ENCODE measurements at places on chromosomes 16 and 17.

DNA sequence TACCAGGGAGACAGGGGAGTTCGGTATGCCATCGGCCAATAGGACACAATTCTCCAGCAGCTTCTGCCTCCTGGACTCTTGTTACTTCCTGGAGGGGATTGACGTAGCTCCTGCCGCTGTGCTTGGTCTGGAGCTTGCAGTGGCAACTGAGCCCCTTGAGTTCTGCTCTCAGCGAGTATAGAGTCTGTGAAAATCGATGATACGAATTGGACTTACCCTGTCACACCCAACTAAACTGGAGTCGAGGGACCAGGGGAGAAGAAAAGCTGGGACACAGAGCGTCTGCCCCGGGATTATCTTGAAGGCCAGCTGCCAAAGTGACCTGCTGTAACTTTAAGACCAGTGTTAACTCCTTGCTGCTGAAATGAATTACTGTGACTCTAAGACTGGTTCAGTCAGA, 22.2 kb downstream of the SEC14L1 start:
- DNase-seq, result no peak

DNA sequence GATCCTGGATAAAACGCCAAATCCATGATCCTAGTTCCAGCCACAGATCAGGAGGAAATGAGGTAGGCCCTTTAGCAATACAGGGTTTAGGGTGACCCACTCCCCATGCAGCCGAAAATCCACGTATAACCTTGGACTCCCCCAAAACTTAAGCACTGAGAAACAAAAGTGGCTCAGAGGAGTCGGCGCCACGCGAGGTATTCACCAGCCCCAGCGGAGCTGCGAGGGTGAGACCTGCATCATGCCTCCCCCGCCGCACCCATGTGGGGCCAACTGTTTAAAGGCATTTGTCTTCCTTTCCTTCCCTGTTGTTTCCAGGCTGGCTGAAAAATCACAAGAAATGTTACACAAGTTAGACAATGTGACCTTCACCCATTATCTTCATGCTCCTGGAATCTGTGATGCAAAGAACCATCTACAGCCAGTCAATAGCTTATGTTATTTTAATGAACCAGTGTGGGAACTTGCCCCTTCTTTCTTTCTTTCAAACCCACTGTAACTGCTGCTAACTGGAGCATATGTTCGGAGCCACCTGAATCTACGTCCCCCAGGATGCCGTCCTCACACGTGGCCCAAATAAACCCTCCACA, 98.2 kb upstream of the METRNL start:
- no peak for DNase-seq

DNA sequence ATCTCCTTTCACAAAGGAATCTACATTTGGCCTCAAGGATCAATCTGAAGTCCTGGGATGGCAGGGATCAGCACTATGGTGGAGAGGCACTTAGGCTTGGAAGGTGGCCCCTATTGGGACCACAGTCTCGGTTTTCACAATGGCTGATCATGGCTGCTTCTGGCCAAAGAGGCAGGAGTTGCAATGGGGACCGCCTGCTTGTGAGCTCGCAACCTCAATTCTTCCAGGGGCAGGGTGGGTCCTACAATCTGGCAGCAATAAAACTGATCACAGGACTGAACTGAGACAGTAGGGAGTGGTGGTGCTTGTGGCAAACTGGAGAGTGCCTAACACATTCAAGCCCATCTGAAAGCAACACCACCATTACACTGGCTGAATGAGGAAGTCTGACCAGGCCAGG, 83.1 kb downstream of the NETO2 start:
- no peak for DNase-seq

- DNase-seq, result no peak
Measured at GRCh38 chr17:81409190-81409935, 14.1 kb downstream of the BAHCC1 start.

- DNase-seq, result no peak
Measured at GRCh38 chr17:82814834-82815233, 25.0 kb downstream of the ZNF750 start.

DNA sequence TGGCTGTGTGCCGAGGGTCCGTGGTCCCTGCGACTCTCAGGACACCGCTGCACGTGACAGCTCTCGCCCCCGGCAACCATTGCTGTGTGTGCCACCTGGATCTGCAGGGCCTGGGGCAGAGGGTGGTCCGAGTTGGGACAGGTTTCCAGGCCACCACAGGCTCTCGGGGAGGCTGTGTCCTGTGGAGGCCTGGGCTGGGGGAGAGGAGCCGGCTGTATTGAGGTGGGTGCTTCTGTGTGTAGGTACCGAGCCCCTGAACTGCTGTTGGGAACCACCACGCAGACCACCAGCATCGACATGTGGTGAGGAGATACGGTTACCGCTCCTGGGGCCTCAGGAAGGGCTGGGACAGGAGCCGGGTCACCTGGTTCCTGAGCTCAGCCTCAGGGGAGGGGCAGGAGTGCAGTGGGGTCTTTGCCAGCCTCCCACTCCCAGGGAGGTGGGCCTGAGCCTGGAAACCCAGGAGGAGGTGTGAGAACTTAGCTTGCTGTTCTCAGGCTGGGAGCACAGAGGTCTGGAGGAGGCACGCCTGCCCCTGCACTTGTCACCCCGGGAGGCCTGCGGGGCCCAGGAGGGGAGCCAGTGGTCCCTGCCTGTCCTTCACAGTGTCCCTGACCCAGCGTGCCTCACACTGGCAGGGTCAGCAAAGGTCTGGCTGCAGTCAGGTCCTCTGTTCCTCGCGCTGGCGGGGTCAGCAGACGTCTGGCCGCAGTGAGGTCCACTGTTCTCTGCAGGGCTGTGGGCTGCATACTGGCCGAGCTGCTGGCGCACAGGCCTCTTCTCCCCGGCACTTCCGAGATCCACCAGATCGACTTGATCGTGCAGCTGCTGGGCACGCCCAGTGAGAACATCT, 7.3 kb downstream of the SPATA2L start:
- DNase-seq, result no peak

- no peak for DNase-seq
Measured at GRCh38 chr16:66291833-66292232, 74.7 kb upstream of the CDH5 start.

DNA sequence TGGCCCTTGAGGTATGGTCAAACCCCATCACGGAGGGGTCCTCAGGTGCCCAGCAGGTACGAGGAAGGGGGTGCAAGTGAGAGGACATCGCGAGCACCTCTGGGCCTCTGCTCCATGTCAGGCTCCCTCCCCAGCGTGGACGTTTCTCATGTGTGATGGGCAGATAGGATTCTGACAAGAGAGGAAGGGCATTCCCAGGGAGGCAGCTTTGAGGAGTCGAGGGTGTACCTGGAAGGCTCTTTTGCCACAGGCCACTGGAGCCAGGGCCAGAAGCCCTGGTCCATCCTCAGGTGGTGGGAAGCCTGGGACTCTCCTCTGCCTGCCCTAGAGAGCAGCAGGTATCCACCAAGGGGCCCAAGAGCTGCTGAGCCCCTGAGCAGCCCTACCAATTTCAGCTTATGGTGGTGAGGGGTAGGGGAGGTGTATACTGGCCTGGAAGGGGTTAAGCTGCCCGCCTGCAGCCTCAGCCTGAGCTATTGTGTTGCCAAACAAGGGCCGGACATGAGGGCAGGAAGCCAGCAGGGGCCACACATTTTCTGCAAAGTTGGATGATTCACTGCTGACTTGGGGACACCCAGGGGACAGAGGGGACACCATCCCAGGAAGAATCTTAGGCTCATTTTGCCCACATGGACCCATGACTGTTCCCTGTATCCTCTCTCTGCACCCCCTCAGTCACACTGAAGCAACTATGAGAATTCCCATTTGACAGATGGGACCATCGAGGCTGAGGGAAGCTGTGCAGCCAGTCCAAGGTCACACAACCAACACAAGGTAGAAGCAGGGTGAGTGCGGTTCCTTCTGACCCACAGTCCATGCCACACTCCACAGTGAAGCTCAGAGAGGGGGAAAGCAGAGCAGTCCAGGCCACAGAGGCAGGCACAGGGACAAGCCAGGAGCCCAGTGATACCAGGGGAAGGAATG, 1.7 kb downstream of the CDH5 start:
- no peak for DNase-seq

DNA sequence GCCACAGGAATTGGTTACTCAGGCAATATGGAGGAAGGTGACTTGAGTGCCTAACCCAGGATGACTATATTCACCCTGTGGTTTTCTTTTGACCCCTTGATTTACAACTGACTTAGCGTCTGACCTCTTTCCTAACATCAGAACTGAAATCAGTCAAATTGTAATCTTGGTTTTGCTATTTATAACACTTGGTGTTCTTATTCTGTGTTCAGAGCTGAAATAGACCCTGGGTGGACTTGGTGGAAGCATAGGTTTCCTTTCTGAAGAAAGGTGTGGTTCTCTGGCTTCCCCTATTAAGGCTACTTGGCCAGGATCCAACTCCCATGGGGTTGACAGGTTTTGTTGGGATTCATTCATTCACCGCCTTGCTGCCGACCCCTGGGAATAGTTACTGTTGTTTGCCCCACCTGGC, 80.8 kb downstream of the CLEC16A start:
- DNase-seq, result peak; percentile 23

- DNase-seq, result no peak
Measured at GRCh38 chr17:69447726-69448125, 33.2 kb downstream of the MAP2K6 start.

DNA sequence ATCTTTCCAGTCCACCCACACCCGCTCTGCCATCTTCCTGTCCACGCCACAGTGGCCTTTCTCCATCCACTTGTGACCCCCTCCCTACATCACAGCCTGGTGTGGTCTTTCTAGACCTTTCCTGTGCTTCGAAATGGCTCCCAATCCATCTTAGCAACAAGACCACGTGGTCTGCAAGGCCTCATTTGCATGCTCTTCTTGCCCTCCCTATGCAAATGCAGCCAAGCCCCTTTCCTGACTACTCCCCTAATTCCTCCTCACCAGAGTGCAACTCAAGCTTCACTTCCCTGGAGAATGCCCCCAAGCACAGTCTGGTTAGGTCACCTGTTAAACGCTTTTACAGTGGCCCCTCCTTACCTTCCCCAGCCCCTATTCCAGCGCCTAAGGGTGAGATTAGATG, 6.1 kb downstream of the PPP1R9B start:
- DNase-seq, result no peak

- no peak for DNase-seq
Measured at GRCh38 chr16:17476414-17477259, 5.9 kb upstream of the XYLT1 start.

DNA sequence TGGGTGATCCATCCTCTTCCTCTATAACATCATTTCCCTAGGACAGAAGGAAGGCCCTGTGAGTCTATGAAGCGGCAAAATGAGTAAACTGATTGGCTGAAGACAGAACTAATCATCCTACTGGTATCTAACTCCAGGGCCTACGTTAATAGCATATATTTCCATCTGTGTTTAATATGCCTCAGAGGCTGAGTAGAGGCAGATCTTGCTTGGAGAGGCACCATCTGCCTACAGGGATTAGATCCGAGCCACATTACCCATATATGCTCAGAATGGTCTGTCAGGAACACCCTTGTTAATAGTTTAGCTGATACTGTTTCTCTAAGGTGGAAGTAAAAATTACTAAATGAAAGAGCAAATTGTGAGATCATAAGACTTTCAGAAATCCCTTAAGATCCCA, 13.2 kb upstream of the FOXJ1 start:
- no peak for DNase-seq

GRCh38 chr16:88523309-88524161, 46.7 kb upstream of the ZC3H18 start:
- no peak for DNase-seq

- DNase-seq, result no peak
Measured at GRCh38 chr17:3990386-3991127, 26.3 kb upstream of the ATP2A3 start.

DNA sequence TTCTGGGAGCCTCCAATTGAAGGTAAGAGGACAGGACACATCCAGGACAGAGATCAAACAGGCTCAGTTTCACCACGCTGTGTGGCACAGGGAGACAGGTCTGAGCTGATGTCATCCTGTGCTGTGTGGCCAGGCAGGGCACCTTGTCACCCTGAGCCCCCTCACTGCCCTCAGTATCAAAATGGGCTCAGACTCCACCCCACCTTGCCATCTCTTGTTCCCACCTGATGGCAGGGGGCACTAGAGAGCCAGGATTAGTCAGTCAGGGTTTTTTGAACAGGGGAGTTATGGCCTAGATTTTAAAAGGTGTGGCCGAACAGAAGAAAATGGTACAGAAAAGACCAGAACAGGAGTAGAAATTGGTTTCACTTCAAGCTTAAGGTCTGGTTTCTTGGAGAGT, 2.6 kb downstream of the KAT2A start:
- DNase-seq, result no peak

DNA sequence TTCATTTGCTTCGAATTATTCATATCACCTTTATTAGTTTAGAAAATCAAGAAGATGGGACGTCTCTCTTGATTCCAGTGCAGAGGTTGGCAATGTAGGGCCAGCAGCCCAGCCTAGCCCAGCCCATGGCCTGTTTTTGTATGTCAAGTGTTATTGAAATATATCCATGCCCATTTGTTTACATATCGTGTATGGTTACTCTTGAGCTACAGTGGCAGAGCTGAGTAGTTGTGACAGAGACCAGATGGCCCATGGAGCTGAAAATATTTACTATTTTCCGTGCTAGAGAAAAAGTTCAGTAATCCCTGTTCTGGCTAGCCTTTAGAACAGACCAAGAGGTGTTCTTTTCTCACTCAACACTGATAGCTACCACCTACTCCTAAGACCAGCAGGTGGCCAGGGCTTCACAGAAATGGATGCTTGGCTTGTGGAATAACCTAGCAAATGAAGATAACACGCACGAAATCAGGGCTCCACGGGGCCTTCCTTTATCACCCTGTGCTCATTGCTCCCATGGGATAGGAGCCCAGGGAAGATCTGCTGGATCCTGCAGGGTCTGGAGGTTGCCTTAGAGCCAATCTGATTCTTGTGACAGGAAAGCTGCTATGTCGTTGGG, 123.2 kb upstream of the ANKFN1 start:
- no peak for DNase-seq

DNA sequence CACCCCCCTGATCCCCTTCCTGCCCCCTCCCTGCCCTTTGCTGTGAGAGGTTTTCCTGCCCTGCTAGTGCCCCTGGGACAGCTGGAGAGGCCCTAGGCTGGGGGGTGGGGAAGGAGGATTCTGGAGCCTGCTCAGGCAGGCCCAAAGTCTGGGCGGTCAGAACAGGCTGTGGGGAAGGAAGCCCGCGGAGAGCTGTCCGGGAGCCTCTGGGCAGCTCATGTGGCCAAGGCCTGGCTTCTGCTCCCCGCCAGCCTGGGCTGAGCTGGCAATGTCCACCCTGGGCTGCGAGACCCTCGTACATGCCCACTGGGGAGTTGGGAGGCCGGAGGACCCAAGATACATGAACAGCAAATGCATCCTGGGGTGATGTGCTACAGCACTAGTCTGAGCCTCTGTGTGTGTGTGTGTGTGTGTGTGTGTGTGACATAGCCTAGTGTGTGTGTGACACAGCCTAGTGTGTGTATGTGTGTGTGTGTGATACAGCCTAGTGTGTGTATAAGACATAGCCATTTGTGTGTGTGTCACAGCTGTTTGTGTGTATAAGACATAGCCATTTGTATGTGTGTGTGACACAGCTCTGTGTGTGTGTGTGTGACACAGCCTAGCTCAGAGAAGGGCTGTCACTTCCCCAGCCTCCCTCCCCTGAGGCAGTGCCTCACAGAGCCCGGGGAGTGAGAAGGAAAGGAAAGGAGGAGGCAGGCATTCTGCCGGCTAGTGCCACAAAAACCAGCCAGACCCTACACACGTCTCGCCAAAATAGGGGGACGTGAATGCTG, 201.4 kb upstream of the CIBAR2 start:
- DNase-seq, result no peak

GRCh38 chr16:67517661-67518423, 10.8 kb upstream of the RIPOR1 start:
- DNase-seq, result no peak

- DNase-seq, result no peak
Measured at GRCh38 chr16:31077592-31078396, 3.6 kb downstream of the ZNF646 start.
